ENCODE measurements at places on chromosomes 4 and X.

GRCh38 chr4:26206999-26207398 lies 113.8 kb upstream of the RBPJ start:
- no peak for DNase-seq

DNA sequence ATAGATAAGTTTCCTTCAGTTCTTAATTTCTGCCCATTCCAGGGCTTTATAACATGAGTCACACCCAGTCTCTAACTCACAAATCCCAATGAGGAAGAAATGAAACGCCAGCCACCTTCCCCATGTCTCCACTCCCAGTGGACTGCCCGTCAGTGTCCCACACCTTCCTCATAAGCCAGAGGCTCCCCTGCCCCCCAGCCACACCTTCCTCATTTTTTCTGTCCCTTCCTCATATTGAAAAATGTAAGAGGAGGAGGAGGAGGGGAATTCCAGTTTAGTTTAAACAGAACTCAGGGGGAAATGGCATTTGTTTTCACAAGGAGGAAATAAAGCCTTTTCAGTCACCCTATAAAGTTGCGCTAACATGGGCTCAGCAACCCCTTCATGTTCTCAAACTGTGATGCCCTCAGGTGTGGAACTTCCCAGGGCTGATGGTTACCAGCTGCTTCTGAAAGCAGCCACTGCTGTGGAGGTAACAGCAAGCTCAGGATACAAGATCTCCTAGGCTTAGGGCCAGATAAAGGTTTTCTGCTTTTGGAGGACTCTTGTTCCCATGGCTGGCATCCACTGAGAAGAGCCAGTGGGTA lies 97.8 kb downstream of the PARM1 start:
- no peak for DNase-seq

DNA sequence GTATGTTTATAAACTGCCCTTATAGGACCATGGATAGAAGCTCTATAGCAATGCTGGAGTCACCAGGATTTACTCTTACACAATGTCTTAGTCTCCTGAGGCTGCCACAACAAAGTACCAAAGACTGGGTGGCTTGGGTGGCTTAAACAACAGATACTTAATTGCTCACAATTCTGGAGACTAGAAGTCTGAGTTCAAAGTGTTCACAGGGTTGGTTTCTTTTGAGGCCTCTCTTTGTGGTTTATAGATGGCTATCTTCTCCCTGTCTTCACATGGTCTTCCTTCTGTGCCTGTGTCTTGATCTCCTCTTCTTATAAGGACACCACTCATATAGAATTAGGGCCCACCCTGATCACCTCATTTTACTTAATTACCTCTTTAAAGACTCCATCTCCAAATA lies 2.0 kb upstream of the TRPC3 start:
- no peak for DNase-seq

DNA sequence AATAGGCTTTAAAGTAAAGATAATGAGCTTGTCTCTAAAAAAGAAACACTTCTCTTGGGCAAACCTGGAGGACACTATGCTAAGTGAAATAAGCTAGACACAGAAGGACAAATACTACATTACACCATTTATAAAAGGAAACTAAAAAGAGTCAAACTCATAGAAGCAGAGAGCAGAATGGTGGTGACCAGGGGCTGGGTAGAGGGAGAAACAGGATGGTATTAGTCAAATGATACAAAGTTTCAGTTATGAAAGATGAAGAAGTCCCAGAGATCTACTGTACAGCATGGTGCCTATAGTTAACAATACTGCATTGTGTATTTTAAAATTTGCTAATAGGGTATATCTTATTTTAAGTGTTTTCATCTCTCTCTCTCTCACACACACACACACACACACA lies 28.5 kb downstream of the ACSL4 start:
- no peak for DNase-seq

DNA sequence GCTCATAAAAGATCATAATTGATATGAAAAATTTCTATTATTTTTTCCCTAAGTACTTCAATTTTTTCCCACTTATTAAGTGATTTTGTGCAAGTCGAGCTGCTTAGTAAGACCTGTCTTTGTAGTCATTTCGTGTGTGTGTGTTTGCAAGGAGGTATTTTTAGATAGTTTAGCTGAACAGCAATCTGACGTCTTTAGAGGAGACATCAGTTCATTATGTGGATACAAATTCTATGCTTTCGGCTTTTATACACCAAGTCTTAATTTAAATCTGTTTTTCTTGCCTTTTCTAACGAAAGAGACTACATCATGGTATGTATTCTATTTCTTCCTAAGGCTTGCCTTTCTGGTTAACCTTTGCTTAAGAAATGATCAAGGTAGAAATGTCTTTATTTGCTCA lies 179.4 kb downstream of the RAPGEF2 start:
- DNase-seq: no peak

DNA sequence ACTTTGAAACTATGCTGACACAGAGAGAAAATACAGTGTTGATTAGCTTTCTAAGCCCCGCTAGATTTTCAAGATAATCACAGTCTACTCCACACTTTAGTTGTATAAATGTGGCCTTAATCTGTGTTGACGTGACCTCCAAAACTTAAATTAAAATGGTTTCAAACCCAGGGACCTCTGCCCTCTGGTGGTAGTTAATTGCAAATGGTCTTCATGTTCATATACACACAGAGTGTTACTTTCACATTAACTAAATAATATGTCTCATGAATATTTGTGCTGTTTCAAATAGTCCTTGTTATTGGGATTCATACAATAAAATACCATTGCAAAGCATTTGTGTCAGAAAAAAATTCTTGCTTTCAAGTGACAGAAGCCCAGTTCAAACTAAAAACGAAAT lies 64.3 kb downstream of the TASL start:
- no peak for DNase-seq

- no peak for DNase-seq
Measured at GRCh38 chrX:137034508-137034872, 695 bp upstream of the GPR101 start.

- DNase-seq: no peak
Measured at GRCh38 chrX:110733166-110733565, 62.5 kb downstream of the CHRDL1 start.

DNA sequence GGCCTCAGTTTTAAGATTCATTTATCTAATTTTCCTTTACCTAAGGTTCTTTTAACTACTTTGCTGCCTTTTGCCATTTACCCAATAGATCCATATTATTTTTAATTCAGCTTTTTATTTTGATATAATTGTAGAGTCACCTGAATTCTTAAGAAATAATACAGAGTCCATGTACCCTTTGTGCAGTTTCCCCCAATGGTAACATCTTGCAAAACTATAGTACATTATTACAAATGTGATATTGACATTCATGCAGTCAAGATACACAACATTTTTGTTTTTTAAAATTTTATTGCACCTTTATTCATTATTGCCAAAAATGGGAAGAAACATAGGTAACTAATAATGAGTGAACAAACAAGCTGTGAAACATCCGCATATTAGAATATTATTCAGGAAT lies 208.7 kb upstream of the WDFY3 start:
- no peak for DNase-seq

DNA sequence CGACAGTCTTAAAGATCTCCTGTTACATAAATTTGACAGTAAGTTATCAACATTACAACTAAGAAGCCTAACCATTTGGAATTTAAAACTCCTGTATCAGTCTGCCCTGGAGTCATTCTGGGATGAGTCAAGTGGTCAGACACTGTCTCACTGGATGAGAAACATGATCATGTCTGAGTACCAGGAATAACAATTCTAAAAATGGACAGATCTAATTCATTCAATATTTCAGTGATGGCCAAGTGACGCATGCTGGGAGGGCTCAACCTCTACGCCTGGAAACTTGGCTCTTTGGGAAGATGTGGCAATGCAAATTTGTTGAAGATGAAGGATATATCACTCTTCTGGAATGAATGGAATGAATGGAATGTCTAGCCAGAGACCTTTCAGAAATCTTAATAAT lies 1427.2 kb downstream of the STIM2 start:
- peak; percentile 88 for DNase-seq

- peak; percentile 65 for DNase-seq
Measured at GRCh38 chr4:102623622-102624021, 122.5 kb downstream of the NFKB1 start.

DNA sequence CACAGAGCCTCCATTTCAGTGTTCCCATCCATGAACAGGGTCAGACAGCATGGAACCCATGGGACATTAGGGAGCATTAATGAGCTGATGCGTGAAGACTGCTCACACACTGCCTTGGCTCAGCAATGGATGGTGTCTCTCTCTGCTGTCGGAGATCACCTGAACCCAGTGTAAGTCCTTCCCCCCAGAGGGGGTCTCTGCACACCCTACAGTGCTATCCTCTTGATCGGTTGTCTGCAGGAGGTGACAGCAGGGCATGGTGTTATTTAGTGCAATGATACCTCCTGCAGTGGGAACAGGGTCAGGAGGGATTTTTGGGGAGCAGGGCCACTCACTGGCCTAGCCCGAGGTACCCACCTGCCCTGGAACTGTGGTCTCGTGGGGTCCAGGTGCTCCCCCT lies 25.6 kb downstream of the APELA start:
- no peak for DNase-seq

DNA sequence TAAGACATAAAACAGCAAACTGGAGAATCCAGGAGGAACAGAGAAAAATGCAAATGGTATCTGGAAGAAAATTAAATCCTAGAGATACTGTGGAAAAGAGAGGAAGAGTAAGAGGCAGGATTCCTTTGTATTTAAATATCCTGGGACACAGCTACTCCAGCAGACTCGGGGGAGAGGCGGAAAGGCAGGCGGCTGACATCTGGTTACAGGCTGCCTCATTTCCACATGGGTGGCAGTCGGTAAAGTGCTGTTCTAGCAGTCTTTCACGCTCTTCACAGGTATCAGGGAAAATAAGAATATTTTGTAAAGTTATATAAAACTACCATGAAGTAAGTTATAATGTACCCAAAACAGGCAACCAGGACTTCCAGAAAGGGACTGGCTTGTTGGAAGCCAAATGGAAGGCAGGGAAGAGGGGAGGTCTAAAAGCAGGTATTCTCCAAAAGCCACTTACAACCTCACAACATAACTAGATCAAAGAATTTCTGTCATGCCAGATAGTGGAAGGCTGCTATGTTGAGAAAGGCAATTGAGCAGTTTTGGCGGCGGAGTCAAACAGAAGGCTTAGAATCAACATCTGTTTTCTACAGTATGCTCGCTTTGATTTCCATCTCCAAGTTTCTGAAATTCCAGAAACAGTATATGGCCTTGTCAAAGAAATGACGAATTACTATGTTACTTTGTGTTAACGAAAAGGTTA lies 1.3 kb upstream of the TIGD2 start:
- no peak for DNase-seq

GRCh38 chrX:45622042-45622423 lies 421.4 kb upstream of the DIPK2B start:
- DNase-seq: no peak

GRCh38 chr4:185744488-185744862 lies 67.5 kb downstream of the SORBS2 start:
- DNase-seq: no peak

- peak; percentile 4 for DNase-seq
Measured at GRCh38 chrX:138519296-138519695, 192.2 kb downstream of the FGF13 start.

DNA sequence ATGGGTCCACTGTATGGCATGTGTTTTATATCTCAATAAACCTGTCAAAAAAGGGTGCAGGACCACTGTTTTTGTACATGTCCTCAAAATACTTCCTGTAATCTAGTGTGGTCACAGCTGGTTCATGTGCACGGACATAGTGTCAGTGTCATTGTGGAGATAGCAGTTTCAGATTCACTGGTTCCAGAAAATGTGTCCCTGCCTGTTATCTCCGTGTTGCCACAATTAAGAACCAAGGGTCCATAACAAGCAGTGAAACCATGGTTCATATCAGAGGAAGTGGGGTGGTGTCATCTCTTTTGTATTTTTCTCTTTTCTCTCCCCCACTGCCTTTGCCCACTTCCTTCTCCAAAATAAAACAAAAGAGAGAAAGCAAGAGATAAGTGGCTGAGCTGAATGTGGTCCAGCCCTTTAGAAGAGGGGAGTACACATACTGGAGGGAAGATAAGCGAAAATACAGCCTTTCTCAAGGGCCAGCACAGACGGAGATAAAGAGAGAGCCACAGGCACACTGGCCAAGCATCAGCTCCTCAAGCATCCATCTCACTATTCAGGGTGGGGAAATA lies 51.2 kb downstream of the TBL1X start:
- DNase-seq: no peak

- DNase-seq: peak; percentile 73
Measured at GRCh38 chr4:152094970-152095700, 334.3 kb upstream of the GATB start.

DNA sequence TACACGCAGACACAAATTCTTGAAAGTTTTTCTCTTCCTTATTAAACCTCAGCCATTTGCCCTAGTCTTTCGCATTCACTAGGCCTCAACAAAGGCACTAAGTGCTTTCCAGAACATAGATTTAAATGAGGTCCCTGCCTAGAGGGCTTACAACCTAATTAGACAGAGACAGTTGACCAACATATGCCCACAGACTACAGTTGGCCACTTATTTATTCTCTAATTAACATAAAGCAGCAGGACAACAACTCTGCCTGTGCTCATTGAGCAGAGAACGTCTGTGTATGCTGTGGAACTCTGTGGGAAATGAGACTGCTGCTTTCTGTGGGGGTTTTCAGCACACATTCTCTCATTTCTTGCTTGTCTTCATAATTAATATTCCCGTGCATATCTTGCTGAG lies 303.0 kb upstream of the TACR3 start:
- no peak for DNase-seq

DNA sequence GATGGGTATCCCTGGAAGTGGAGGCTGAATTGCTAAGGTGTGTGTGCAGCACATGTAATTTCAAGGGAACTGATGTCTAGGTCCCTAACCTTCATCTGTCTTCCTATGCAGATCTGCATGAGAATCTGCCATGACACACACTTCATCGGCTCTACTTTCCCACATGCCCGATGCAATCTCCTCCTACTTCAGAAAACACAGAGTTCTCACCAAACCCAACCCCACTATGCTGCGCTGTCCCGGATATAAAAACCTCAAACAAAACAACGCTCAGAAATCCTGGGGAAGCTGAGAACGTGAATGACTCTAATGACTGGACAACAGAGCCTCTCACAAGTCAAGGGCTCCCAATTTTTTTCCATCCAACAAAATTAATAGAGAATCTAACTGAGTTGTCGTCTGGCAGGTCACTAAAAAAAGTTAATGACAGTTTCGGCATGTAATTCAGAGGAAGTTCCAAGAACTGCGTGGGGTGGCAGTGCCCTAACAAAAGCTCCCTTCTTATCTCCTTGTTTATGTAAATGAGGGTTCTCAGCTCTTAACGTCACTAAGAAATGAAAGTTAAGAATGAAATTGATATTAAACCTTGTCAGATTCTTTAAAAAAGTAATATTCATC lies 39.0 kb downstream of the STX18 start:
- DNase-seq: peak; percentile 20

DNA sequence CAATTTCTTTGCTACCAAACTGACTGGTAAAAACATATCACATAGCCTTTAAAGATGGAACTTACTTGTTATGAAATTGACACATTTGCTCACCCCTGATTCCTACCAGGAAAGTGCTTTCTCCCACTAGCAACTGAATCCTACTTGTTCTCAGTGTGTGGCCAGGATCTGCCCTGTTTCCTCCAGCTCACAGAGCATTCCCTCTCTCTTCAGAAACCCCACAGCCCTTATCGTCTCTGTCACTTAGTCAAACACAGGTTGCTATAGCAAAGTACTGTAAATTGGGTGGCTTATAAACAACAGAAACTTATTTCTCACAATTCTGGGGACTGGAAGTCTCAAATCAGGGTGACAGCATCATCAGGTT lies 265.2 kb upstream of the BOD1L1 start:
- DNase-seq: peak; percentile 34

GRCh38 chr4:167616476-167616875 lies 382.2 kb upstream of the SPOCK3 start:
- no peak for DNase-seq

All from myocyte (in vitro differentiated cells).